ENCODE measurements at places on chromosomes 11 and 22.

- no peak for DNase-seq
Observed at GRCh38 chr11:64396079-64396591, 37.2 kb downstream of the RPS6KA4 start.

GRCh38 chr11:102685338-102685737, 20.2 kb downstream of the MMP27 start:
- DNase-seq: no peak

- no peak for DNase-seq
Observed at GRCh38 chr11:85651118-85651517, 3.4 kb downstream of the TMEM126A start.

DNA sequence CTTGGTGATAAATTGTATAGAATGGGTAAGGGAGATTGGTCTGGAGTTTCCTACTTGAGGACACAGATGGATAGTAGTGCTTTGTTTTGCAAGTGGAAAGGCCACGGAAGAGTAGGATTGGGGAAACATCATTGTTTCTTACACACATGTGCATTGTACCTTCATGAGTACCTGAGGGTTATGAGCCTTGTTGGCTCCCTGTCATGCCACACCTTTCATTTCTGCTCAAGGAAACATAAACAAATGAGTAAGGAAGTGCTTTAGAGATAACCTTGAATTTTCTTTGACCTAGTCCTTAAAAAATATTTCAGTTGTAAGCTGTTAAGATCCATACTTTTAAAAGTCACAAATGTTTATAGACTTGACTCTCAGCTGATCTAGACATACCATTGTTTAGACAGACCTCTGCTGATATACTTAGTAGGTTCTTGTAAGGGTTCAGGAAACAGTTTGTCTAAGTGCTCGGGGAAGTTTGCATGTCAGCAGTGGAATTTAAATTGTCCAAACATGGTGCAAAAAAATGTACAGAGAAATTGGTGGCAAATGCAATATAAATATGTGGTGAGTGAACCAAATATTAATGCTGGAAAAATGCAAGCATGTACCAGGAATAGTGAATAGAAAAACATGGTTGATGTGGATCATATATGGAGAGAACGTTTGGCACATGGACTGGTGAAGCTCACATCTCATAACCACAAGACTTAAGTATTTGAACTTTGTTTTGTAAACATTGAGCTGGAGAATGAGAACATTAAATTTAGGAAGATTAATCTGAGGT, 40.9 kb downstream of the GAS2 start:
- no peak for DNase-seq

DNA sequence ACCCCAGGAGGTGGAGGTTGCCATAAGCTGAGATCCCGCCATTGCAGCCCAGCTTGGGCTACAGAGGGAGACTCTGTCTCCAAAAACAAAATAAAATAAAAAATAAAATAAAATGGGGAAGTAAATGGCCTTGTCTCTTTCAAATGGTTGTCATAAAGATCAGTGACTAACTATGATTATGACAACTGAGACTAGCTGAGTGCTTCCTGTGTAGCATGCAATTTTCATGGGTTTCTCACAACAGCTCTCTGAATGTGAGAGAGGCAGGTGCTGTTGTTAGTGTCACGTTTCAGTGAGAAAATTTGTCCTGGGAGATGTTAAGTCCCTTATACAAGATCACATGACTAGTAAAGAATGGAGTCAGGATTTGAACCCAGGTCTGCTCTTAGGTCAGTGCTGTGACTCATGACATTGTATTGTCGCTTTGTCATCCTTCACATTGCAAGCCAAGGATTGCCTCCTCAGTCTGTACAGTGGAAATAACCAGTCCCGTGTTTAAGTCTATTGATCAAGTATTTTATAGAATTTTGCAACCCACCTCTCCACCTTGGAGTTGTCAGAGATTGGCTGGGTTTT, 163.3 kb upstream of the CCDC90B start:
- no peak for DNase-seq

- no peak for DNase-seq
Observed at GRCh38 chr11:15745266-15745665, 611.1 kb downstream of the SOX6 start.

DNA sequence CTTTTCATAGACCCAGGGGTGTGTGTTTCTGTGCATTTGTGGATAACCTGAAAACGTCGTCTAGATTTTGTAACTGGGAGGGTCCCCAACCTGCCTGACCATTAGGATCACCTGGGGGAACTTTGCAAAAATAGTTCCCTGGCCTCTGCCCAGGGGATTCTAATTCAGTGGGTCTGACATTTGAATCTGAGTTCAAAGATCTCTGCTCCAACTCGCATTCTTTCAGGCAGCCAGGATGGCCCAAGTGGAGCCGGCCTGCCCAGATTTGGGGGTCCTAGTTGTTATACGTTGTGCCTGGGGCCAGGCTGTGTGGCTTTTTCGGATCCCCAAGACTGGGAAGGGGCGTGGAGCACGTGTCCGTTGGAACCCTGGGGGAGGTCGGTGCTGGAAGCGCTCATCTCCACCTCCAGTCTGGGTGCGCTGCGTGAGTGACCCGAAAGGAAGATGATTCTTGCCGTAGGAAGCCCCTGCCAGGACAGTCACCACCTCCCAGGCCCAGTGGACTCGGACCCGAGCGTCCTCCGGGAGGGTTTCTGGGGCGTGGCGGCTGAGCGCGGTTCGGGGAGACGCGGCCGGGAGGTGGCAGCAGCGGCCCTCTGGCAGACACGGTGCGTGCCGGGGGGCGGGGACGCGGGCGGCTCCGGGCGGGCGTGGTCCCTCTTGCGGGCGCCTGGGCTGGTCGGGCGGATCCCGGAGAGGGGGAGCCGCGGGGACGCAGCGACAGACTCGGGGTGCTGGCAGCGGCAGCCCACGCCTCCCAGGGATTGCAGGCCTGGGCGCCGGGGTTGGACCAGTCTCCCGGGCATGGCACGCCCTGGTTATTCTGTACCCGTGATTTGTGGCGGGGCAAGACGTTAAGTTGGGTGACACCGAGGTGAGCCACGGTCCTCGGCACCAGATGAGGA, 29.2 kb upstream of the PLET1 start:
- DNase-seq: peak; percentile 73

DNA sequence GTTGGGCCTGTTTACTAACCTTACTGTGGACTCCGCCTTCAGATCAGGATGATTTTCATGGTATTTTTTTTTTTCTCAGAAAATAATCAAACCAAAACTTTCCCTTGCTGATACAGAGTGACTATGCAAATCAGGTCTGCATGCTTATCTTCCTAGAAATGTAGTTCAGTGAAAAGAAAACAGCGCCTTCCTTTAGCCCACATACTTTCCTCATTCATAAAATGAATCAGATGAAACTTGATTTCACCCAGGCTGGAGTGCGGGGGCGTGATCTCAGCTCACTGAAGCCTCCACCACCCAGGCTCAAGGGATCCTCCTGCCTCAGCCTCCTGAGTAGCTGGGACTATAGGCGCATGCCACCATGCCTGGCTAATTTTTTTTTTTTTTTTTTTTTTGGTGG, 26.0 kb downstream of the ZNRF3 start:
- DNase-seq: no peak

GRCh38 chr22:44210722-44211121, 30.0 kb downstream of the PARVG start:
- no peak for DNase-seq

- no peak for DNase-seq
Observed at GRCh38 chr11:68211546-68211945, 1.6 kb downstream of the KMT5B start.

GRCh38 chr11:122917311-122917710, 34.8 kb downstream of the JHY start:
- no peak for DNase-seq

DNA sequence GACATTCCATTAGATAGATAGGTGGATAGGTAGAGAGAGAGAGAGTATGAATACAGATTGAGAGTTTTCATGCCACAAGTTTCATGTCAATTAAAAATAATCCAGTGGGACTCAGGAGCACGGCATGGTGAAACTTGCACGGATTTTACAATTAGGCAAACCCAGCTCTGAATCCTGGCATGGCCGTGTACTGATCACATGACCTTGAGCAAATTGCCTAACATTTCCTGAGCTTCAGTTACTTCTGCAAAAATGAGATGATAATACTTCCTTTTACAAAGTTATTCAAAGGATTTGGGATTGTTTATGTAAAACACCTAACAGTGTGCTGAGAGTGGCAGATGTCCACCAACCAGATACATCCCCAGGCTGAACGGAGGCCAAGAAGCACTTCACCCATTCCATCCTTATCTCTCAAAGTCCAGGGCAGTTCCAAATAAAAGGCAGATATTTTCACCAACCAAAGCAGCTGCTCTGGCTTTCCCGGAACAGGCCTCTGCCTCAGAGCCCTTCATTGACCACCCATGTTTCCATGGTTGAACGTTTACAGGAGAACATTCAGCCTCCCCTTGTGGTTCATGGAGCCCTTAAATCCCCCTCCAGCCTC, 17.9 kb downstream of the APLNR start:
- no peak for DNase-seq

GRCh38 chr11:35815556-35816315, 128.1 kb upstream of the LDLRAD3 start:
- no peak for DNase-seq

DNA sequence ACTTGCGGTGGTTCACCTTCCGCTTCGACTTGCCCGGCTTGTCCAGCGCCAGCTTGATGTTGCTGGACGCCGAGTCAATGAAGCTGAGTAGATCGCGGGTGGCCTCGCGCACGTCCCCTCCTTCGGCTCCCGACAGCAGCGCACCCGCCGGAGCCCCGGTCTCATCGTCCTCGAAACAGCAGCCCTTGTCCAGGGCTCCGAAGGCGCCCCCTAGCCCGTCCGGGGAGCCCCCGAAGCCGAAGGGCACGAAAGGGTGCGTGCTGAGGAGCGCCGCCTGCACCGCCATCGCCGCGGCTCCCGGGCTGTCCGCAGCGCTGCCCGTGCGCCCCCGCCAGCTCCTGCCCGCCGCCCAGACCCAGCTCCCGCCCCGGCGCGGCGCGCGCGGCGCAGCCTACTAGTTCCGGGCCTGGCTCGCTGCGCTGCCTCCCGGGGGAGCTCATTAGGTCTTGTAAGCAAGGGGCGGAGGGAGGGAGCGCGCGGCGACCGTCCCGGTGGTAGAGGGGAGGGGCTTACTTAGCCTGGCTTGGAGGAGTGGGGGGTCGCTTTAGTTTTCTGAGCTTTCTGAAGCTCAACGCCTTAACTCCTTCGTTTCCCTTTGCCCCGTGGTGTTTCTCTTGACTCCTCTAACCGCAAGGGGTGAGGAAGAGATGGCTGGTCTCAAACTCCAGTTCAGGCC, at the start of gene FAM181B:
Gene FAM181B, minus strand, starts transcription at position 421 of the 676 bp plus-strand sequence. Its CDS starts 135 bp downstream, at position 286.
- no peak for DNase-seq

DNA sequence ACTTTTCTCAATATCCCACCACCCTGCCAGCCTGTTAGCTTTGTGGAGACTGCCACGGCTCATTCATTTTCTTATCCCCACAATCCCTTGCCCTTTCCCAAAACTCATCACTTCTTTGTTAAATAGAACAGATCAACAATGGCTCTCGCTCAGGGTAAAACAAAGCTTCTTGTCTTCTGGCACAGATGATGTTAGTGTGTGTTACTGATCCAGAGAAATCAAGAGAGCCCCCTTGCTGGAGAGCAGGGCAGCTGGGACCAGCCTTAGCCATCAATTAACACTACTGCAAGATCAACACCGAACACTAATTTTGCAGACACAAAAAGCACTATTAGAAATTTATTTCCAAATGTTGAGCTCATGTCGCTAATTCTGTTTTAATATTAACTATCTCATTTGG, 420.9 kb downstream of the TENM4 start:
- no peak for DNase-seq

GRCh38 chr22:43996981-43997265, 27.2 kb upstream of the PARVB start:
- no peak for DNase-seq

- no peak for DNase-seq
Observed at GRCh38 chr11:65226103-65226442, 35.7 kb upstream of the POLA2 start.
